ENCODE measurements at places on chromosomes 3 and 15.

DNA sequence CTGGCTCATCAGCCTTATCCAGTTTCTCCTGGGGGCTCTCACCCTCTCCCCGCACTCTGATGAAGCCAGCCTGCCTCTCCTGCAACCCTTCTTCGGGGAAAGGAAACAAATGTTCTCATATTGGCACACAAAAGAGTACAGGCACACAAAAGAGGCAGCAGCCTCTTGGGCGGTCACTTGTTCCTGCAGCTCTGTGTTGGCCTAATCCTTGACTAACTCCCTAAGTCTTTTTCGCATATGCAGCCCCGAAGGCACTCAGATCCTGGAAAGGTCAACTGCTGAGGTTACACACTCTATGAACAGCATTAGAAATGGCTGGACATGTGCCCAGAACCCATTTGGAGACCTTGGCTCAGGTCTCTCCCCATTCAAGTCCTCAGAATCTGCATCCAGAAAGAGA is 7.4 kb upstream of the CAMP start:
- DNase-seq, result no peak

GRCh38 chr3:128054367-128054766 is 2.1 kb downstream of the SEC61A1 start:
- DNase-seq, result no peak

DNA sequence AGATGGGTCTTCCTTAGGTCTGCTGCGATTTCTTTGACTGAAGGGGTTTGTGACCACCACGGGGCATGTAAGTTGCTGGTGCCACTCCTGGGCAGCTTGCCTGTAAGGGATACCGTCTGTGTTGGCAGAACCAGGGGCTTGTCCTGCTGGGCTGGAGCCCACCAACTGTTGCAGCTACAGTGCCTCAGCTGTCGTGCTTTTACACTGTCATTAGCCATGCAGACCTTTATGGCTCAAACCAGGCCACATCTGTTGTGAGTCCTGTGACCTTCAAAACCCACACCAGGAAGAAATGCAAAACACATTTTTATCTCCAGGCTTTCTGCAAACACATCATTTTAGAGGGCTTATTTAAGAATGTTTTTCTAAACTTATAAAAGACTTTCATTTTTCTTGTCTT is 168.7 kb downstream of the PTPRG start:
- no peak for DNase-seq

- no peak for DNase-seq
Observed at GRCh38 chr3:150038830-150039229, 68.1 kb upstream of the PFN2 start.

- DNase-seq, result peak; percentile 56
Observed at GRCh38 chr15:99248000-99248715, 1.2 kb downstream of the TTC23 start.

DNA sequence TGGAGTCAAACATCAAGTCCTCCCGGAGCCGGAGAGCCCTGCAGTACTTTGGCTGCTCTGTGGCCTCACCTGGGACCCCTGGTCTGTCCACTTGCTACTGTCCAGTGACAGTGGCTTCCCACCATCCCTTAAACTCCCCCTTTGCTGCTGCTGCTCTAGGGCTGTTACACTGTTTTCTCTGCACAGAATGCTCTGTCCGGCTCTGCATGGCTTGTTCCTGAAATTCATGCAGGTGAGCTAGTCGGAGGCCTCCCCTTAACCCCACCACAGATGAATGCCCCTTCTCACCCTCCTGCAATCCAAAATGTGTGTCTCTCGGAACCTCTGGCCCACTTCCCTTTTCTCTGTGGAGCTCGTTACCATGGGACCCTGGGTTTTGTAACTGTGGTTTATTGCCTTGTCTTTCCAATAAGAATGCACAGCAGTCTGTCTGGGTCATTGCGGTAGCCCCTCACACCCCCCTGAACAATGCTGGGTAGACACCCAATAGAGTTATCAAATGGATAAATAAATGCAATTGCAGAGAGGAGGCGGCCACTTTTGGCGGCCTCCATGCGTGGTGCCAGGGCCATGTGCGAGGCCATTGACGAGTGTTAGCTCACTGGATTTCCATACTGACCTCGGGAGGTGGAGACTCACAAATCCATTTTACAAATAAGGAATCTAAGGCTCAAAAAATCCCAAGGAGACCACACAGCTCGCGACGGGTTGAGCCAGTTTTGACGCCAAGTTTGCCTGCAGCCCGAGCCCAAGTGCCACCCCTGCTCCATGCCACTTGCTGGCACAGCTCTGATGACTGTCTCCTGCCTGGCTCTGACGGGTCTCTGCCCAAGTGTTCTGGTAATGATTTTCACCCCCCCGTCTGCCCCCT is 48.5 kb downstream of the RGMA start:
- no peak for DNase-seq

DNA sequence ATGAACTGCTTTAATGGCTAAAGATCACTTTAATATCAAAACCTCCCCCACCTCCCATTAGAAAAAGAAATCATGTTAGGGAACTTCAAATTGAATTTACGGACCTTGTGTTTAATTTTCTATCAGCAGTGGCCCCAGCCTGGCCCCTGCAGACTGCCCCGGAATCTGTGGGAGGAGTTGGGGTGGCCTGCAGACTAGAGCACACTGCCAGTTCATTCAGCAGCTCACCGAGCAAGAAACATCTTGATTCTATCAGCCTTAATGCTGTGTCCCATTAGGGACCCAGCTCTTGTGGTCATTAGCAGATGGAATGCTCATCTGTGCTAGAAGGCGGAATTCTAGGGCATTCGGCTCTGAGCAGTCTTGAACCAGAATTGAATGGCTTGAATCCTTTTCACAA is 54.2 kb downstream of the FLNB start:
- no peak for DNase-seq

GRCh38 chr3:55651011-55651410 is 163.9 kb upstream of the WNT5A start:
- no peak for DNase-seq

GRCh38 chr15:92074646-92075045 is 221.1 kb downstream of the SLCO3A1 start:
- peak; percentile 62 for DNase-seq

DNA sequence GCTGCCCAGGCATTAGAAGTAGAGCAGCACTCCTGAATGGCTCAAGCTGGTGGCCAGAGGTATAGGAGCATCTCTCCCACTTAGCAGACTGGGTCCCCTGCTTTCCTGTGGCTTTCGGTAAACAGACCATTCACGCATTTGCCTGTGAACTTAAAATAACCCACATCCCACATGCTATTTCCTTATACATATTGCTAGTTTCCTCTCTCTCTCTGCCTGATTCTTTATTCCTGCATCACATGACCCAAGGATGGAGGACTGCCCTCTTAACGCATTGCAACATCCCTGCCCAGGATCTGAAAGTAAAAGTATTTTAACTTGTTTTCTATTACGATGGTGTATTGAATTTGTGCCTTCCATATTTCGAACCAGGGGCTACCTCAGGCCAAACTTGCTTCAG is 43.4 kb upstream of the NLGN1 start:
- peak; percentile 34 for DNase-seq

GRCh38 chr15:90513448-90513847 is 16.3 kb upstream of the CRTC3 start:
- no peak for DNase-seq

- no peak for DNase-seq
Observed at GRCh38 chr3:155442072-155442471, 148.6 kb upstream of the STRIT1 start.

GRCh38 chr15:51935466-51936104 is 36.0 kb downstream of the LEO1 start:
- no peak for DNase-seq

DNA sequence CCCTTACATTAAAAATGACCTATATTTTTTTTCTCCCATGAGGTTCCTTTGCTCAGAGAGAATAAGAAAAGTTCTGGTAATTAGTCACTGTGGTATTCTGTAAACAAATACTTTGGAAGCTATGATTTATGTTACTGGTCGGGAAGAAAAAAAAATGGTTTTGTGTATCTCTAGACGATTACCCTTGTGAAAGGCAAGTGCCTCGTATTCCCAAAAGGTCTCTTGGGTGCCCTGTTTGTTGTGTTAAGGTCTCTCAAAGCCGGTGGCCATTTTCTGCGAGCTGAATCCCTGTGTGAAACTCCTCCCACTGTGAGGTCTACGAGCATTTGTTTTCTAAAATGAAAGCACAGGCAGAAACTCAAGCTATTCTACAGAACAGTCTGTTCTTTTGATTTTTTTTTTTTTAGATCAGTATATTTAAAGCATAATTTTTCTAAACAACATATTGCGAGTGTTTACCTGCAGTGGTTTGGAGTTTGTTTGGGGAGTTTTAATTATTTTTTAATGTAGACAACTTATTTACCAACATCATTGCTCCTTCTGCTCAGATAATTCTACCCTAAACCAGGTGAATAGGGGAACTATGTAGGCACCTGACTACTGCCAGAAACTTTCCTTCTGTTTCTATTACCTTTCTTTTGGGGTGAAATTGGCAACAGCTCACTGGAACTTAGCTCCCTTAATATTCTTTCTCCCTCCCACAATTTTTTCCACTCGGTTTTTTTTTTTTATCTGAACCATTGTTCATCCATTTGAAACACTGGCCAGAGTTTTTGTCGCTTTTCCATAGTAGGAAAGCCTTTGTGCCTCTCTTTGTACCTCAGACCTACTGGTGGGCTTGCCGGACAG is 44.0 kb downstream of the ZBTB38 start:
- peak; percentile 75 for DNase-seq

DNA sequence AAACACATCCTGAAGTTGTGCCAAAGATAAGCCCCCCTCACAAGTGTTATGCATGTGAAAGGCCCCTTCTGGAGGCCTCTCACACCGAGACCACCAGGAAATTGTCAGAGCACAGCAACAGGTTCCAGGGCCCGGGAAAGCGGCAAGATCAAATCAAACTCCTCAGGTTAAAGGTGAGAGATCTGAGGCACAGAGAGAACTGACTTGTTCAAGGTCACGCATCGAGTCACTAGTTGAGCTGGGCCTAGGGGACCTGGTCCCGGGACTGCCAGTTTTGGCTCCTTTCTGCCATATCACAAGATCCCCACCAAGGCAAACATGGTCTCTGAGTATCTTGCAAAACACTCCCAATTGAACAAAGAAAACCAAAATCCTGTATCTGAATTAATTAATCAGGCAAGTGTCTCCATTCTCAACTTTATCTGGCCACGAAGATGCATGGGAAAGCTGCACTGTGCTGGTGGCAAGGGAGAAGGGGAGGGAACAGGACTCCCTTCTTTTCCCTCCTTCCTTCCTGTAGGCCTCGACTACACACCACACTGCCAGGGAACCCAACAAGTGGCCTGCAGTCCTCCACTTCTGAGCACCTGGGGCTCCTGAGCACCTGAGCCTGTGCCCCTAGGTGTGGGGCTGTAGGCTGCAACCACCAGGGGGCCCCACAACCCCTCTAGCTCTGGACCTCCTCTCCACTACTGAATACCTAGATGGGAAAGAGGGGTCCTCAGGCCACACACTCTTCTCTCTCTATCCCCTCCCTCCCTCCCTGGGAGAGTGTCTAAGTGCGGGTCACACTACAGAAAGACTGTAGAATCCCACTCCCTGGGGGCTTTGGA is 37.3 kb downstream of the ANP32A start:
- DNase-seq, result no peak

DNA sequence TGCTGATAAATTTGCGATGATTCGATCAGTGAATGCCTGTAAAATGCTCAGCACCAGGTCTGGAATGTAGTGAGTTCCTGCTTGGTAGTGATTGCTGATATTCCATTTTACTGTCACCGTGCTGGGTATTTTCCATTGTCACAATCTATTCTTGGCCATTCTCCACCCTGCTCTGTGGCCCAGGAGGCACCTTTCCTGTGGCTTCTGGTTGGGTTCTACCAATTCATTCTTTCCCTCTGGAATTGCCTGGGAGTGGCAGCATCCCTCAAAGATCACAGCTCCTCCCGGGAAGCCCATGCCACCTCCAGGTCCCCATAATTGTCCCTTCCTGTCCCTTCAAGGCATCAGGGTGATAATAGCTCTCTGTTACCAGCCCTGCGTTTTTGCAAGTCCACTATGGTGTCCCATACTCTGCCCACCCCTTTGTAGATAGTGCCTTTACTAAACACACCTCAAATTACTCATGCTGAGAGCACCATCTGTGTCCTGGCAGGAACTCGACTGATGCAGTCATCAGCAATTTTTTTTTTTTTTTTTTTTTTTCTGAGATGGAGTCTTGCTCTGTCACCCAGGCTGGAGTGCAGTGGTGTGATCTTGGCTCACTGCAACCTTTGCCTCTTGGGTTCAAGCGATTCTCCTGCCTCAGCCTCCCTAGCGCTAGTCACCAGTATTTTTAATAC is 177.8 kb upstream of the PROK2 start:
- DNase-seq, result no peak

- no peak for DNase-seq
Observed at GRCh38 chr15:99762288-99762687, 29.1 kb upstream of the LYSMD4 start.

DNA sequence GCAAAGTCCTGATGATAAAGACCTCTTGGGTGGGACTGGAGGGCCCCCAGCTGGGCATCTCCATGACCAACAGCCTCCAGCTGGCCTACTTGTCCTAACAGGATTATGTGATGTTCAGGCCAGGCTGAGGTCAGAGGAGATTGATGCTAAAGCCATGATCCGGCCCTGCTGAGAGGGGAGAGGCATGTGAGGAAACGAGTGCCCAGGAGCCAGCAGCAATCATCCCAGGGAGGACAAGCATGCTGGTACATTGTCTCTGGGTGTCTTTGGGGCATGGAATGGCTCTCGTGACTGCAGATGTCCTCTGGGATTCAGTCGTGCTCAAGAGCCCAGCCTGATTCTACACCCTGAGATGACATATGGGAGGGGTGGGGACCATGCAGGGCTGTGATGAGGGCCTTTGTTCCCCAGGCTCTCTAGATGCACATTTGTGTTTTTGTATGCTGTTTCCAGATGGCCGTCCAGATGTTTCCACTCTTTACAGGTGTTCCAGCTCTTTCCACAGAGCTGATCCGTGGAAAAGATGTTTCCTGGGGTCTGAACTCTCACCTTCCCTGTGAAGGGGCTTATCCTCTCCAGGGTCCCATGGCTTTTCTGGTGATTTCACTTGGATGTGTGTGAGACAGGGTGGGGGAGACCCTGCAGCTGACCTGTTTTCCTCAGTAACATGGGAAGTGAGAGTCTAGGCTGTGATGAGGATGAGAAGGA is 20.2 kb downstream of the SLC24A1 start:
- no peak for DNase-seq

GRCh38 chr3:4394048-4394447 is 73.0 kb downstream of the SUMF1 start:
- DNase-seq, result peak; percentile 19

GRCh38 chr3:71153713-71154112 is 429.8 kb downstream of the FOXP1 start:
- no peak for DNase-seq

DNA sequence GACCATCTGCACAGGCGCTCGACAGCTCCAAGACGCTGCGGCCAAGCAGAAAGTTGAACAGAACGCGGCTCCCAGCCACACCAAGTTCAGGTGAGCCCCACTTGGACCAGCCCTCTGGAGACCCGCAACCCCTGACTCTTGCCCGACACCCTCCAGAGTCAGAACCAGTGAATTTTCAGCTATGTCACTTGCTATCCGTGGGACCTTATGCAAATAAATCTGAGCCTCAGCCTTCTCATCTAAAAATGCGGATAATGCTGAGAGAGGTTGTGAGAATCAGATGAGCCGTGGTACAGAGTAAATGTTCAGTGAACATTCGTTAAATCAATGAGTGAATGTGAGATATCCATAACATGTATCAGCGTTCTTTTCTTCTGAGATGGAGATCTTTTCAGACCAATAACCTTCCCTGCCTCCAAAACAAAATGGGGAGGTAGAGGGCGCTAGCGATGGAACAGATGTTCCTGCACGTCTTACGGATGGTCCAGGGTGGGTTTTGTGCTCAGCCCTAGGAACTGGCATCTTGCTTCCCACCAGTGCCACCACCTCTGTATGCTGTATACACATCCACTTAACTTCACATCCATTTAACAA is 524 bp downstream of the MRPS11 start:
- no peak for DNase-seq

GRCh38 chr3:54957711-54958110 is 29.9 kb upstream of the LRTM1 start:
- DNase-seq, result no peak
